ENCODE measurements at places on chromosomes 5 and 9.

DNA sequence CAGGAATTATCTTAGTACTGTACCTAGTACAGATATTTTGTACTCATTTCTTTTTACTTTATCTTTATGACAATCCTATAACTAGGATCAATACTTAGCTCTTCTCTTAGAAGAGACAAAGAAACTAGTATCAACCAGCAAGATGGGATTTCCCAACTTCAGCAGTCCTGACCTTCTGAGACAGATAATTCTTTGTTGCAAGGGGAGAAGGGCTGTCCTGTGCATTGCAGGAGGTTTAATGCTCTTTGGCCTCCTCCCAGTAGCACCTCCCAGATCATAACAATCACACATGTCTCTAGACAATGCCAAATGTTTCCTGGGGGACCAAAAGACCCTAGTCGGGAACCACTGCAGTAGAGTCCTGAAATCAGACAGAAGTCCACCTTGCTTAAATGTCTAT lies 424.3 kb upstream of the DMAC1 start:
- DNase-seq, result no peak

- DNase-seq, result no peak
Measured at GRCh38 chr9:4787876-4788275, 4.9 kb upstream of the RCL1 start.

DNA sequence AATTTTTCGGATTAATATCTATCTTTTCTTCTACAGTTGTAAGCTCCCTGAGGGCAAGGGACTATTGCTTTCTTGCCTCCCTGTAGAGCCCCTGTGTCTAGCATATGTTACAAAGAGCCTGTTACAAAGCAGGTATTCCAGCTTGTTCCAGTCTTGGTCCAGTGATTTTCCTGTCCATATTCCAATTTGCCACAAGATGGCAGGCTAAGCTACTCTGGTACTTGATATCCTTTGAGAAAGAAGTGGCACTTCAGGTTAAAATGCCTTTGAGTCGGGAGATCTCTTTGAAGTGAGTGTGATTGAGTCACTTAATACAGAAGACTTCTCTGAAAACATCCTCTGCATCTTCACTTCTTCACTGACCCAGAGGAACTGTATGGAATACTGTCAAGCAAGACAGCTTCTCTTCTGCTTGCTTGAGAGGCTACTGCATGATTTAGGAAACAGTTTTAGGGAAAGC lies 24.5 kb downstream of the CAVIN4 start:
- peak; percentile 32 for DNase-seq

GRCh38 chr5:94872526-94872925 lies 254.1 kb downstream of the SLF1 start:
- DNase-seq, result no peak

- DNase-seq, result no peak
Measured at GRCh38 chr5:88876714-88877113, 6.3 kb downstream of the MEF2C start.

- no peak for DNase-seq
Measured at GRCh38 chr5:87732875-87733768, 320.4 kb upstream of the CCNH start.

DNA sequence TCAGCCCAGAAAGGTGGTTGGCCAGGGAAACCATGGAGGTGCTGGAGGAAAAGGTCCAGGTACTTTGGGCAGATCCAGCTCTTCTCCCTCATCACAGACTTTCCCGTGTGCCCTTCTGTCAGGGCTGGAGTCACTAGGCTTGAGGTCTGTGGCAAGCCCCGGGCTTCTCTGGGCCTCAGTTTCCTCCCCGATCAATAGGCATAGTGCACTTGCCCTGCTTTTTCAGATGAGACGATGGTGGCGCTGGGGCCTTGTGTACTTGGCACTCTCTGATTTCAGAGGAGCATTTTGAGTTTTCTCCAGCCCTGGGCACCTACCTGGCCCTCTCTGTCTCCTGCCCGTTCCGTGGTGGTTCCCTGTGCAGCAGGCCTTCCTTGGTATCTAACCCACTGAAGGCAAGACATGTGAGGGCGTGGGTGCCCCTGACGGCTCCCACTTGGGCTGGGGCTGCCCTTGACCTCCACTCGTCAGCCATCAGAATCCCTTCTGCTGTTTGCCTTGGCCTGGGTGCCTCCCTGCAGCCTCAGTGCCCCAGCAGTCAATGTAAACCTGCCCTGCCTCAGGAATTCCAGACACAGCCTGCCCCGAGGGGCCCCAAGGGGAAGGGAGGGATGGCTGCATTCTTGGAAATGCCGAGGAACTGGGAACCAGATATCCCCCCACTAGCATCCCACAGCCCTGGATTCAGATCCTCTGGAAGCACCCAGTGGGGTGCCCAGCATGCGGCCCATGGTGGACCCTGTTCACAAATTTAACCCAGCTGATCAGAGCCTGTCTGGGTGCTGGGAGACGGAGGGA lies 66.3 kb upstream of the COL5A1 start:
- DNase-seq, result no peak

- no peak for DNase-seq
Measured at GRCh38 chr9:111916234-111916645, 19.6 kb downstream of the UGCG start.

GRCh38 chr9:96073531-96074480 lies 198.3 kb downstream of the ERCC6L2 start:
- DNase-seq, result no peak

DNA sequence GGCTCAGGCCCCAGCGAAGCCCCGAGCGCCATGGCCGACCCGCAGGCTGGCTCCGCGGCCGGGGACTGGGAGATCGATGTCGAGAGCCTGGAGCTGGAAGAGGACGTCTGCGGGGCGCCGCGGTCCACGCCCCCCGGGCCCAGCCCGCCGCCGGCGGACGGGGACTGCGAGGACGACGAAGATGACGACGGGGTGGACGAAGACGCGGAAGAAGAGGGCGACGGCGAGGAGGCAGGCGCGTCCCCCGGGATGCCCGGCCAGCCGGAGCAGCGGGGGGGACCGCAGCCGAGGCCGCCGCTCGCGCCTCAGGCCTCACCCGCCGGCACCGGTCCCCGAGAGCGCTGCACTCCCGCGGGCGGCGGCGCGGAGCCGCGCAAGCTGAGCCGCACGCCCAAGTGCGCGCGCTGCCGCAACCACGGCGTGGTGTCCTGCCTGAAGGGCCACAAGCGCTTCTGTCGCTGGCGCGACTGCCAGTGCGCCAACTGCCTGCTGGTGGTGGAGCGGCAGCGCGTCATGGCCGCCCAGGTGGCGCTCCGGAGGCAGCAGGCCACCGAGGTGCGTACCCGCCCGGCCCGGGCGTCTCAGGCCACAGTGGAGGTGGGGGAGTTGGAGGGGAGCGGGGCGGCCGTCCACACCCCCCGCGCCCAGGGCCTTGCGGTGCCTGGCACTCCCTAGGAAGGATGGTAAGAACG lies 1.6 kb downstream of the DMRT2 start:
- DNase-seq, result no peak

- DNase-seq, result no peak
Measured at GRCh38 chr9:16652582-16652981, 217.9 kb downstream of the BNC2 start.

DNA sequence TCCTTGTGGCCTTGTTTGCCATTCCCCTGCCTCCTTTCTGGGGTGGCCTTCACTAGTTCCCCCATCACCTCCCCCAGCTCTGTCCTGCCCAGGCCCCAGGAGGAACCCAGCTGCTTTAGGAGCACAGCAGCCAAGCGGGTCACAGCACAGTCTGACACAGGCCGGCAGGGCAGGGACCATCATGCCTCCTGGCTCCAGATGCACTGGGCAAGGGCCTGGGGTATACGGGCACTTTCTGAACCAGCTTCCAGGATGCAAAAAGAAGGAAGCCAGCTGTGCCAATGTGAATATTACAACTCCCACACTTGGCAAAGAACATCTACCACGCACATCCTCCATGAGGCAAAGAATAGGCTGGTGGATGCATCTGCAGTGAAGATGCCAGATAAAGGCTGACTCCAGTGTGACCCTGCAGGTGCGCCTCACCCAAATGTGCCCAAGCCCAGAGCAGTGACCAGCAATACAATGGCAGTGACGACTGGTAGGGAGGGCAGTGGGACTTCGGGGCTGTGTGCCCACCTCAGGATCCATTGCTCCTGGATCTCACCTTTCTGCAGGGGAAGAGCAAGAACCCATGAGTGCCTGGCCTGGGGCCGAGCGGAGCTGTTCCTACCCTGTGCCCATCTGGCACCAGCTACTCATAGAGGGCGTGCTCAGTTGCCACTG lies 6.3 kb upstream of the IL3 start:
- DNase-seq, result no peak

GRCh38 chr9:102225841-102226441 lies 487.5 kb upstream of the GRIN3A start:
- DNase-seq, result no peak

GRCh38 chr5:14706615-14707021 lies 42.1 kb downstream of the OTULIN start:
- peak; percentile 26 for DNase-seq

- DNase-seq, result no peak
Measured at GRCh38 chr5:76449606-76450005, 46.5 kb downstream of the IQGAP2 start.

DNA sequence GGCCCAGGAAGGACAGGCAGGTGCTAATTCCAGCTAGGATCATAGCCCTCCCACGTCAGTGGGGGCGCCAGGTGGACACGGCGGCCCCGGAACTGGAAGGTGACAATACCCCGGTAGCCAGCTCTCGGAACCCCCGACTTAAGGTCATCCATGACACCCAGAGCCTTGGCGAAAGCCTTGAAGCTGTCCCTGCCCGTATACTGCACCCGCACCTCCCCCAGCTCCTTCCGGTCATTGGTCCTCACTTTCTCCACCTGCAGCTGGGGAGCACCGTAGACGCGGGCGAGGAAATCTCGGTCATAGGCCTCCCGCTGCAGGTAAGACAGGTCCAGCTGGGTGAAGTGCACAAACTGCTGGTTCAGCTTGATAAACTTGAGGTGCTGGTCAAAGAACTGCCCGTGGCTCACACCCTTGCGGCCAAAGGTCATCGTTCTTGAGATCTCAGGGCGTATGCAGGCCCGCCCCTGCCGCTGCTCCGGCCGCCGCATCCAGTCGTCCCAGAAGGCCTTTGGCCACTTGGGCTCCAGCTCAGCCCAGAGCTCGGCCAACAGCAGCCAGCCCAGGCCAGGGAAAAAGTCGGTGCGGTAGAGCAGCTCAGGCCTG lies 10.9 kb downstream of the MGAT1 start:
- no peak for DNase-seq

DNA sequence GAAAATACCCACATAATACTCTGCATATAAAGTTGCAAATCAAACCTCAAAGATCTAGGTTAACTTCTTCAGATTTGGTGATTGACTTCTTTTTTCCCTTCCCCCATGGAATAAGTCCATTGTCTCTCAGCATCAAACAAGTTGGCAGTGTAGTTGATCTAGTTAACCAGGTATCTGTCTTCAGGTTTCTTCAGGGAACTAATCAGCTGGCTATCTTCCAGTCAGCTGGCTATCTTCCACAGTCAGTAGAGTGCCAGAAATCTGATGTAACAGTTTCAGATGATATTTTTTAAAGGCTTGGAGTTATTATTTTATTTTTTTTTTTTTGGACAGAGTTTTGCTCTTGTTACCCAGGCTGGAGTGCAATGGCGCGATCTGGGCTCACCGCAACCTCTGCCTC lies 16.8 kb downstream of the TNFSF15 start:
- DNase-seq, result no peak

GRCh38 chr9:86041311-86041741 lies 58.0 kb downstream of the GOLM1 start:
- DNase-seq, result peak; percentile 40

DNA sequence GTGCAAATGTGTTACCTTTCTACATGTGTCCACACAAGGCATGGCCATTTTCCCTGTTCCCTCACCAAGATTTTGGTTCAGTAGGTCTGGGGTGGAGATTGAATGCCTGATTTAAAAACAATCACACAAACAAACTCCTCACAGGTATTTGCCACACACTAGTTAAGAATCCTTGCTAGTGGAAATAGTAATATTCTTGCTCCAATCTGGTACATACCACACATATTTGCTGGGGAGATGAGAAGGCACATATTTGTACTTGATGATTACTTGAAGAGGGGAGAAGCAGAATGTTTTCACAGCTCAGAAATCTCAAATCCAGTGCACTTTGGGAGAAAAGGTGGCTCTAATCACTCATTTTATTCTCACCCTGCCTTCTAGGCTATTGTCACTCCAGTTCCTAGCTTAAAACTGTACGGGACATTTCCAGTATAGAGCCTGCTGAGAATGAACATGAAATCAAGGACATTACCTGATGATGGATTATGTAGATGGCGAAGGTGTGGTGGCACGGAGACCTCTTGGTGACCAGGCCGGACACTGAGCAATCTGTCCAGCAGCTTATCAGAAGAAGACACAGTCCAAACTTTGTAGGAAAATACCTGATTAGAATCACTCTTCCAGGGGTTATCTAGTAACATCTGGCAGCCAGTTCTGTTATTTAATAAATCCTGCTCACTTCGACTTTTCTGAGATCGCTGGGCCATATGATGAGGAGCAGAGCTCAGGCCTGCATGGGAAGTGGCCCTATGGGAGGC lies 116.1 kb upstream of the IL6ST start:
- DNase-seq, result peak; percentile 44

- no peak for DNase-seq
Measured at GRCh38 chr5:150358261-150359095, 981 bp downstream of the TCOF1 start.

DNA sequence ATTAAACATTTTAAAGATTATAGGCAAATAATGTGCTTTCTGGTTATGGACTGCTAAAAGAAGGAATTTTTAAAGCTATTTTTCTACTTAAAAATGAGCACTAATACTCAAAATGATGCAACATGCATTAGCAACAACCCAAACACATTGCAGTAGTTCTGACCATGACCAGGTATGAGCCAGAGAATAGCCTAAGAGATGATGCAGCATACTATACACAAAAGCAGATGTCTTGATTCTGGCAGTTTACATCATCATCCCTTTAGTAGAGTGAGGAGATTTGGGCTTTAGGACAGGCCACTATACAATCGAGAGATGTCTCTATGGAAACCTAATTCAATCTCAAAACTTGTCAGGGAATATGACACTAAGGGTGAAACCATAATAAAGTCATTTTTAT lies 307.1 kb downstream of the PRR16 start:
- peak; percentile 24 for DNase-seq

- no peak for DNase-seq
Measured at GRCh38 chr5:10102706-10103497, 146.8 kb downstream of the ATPSCKMT start.

GRCh38 chr5:170466988-170467707 lies 36.7 kb upstream of the KCNIP1 start:
- peak; percentile 86 for DNase-seq

- DNase-seq, result peak; percentile 40
Measured at GRCh38 chr9:100011062-100011681, 87.6 kb downstream of the ERP44 start.

GRCh38 chr9:69324549-69325401 lies at the start of gene ENTREP1:
Gene ENTREP1 (plus strand): TSS chr9:69325215. CDS start chr9:69325310, 95 bp downstream.
- DNase-seq, result peak; percentile 9

- DNase-seq, result no peak
Measured at GRCh38 chr9:68933434-68934328, 80.2 kb downstream of the PRKACG start.

GRCh38 chr9:111003182-111003581 lies 35.1 kb downstream of the LPAR1 start:
- no peak for DNase-seq

GRCh38 chr9:959914-960313 lies 16.5 kb upstream of the DMRT3 start:
- DNase-seq, result no peak
